ENCODE measurements at places on chromosomes 13 and 19.

- no peak for DNase-seq
Observed at GRCh38 chr19:40279761-40280607, 5.2 kb downstream of the AKT2 start.

GRCh38 chr13:99605420-99606323, 104.4 kb downstream of the TM9SF2 start:
- no peak for DNase-seq

DNA sequence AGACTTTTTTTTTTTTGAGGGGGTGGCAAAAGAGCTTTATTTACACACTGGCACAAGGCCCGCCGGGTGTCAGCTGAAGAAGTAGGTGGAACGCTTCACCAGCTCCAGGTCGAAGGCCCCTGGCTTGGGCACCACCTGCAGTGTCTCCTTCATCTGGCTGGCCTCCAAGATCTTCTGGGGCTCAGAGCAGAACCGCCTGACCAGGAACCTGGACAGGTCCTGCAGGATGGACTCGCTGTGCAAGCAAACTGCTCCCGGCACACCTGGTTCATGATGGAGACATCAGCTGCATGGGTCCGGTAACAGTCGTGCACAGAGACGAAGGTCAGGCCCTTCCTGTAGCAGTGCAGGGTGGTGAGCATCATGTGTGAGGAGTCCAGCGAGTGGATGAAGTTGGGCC, 4.4 kb upstream of the CYP4F2 start:
- DNase-seq, result no peak

DNA sequence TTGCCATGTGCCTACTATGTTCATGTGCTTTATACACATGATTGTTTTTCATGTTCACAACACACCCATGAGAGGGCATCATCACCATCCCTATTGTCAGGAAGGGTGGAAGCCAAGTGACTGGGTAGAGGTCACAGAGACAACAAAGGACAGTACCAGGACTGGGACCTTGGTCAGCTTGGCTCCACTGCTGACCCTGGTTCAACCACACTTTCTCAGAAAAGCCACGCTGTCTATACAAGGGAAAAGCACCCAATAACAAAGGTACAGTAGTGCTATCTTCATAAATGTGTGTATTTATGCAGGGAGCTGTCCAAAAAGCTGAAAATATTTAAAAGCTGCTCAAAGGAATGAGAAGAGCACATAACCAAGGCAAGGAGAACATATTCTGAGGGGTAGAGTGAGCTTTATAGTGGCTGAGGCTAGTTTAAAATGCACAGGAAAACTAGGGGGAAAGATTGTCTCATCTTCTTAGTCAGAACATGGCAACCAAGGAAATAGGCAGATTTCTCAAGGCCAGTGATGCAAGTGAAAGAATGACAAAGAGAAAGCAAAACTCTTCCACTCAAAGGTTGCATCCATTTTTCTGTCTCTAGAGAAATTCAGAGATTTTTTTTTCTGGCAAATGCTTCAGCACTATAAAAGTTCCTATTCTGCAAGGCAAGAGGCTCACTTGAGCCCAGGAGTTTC, 415.0 kb downstream of the FOXO1 start:
- DNase-seq, result no peak

GRCh38 chr13:41018602-41018948, 541 bp downstream of the ELF1 start:
- DNase-seq, result no peak

DNA sequence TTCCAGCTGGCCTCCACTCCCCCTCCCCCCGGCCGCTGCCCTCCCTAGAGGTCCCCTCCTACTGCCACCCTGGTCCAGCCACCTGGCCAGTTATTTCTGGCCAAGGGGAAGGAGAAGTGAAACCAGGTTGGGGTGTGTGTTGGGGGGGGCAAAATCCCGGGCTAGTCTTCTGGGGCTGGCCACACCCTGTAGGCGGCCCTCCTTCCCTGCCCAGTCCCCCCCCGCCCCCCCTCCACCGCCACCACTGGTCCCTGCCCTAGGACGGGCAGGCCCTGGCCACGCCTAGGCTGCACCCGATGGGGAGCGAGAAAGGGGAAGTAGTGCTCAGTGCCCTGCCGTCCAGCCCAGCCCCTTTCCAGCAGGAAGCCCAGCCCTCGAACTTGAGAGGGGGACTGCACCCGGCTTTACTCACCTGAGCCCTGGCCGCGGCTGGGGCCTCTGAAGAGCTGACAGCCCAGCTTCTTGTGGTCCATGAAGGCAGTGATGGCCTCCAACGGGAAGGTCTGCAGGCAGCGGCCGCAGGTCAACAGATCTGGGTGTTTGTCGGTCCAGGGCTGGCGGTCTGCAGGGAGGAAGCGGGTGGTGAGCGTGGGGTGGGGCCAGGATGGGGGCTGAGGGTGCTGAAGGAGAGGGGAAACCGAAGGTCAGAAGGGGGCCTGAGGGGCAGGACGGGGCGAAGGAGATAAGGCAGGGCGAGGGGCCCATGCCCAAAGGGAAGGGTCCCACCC, 813 bp downstream of the ZNF296 start:
- peak; percentile 62 for DNase-seq
